ENCODE measurements at places on chromosomes 1 and 21. TPM values are rescaled to one million over a fixed set of nuclear protein-coding genes. Genes with fewer than 3 reads are reported as not detected.
A peak's percentile ranks its signal among the peaks of the same experiment; 100 is the strongest.

DNA sequence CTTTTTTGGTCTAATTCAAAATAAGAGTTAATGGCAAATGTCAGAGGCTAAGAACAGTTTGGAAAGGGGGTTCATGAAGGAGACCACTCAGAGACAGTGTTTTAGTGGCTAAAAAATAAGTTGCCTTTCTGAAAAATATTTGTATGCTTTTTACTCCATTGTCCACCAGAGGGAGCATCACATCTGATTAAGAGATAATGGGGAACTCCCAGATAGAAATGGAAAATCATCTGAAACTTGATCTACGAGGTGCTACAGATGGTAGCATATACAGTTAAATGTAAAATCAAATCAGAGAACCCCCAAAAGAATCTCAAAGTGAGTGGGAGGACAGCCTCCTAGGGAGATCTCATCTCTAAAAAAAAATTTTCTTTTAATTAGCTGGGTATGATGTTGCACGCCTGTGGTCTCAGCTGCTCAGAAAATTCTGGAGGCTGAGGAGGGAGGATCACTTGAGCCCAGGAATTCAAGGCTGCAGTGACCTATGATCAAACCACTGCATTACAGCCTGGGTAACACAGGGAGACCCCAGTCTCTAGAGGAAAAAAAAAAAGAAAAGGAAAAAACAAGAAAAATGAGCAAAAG lies 9.7 kb downstream of the SMYD3 start:
- no peak for DNase-seq

DNA sequence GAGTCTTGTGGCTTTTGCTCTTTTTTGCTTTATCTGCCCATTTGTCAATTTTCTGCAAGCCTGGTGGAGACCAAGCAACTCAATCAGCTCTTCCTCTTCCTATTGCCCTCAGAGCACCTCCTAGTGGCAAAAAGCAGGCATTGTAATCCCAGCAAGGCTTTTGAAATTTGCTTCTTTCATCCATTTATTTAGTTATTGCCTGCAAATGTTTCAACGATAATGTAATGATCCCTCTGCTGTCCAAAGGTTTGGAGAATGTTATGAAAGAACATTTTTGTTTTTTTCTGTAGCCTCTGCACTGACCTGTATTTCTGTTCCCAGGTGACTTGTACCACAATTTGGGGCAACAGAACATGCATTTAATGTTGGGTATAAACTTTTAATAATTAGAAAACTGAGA lies 127.8 kb downstream of the GABPA start:
- DNase-seq = no peak

- DNase-seq = peak; percentile 86
Observed at GRCh38 chr1:172154551-172154950, 265.9 kb upstream of the C1orf105 start.

DNA sequence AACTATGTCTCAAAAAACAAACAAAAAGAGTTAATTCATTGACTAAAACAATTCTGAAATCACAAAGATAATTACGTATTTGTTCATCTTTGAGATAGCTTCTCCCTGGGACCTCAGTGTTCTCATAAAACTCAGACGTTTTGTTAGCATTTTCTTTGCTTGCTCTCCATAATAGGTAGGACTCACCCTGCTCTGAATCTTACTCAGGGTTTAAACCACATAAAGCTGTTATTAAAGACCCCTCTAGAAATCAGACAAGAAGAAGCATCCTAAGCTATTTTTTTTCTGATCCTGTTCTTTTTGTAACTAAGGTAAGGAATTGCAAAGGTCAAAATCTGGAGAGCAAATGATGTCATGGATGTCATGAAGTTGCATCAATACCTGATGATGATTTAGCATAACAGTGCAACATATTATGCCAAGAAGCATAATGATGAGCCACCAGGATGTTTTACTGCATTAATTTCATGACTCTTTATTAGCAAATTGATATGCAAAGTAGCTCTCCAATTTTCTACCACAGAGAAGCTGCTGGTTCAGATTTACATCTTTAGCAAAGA lies 2.4 kb downstream of the FBXO42 start:
- DNase-seq = peak; percentile 19

GRCh38 chr1:51924455-51924854 lies 45.9 kb upstream of the NRDC start:
- peak; percentile 59 for DNase-seq

Gene SLC6A9
- total RNA-seq = 0.66 TPM

DNA sequence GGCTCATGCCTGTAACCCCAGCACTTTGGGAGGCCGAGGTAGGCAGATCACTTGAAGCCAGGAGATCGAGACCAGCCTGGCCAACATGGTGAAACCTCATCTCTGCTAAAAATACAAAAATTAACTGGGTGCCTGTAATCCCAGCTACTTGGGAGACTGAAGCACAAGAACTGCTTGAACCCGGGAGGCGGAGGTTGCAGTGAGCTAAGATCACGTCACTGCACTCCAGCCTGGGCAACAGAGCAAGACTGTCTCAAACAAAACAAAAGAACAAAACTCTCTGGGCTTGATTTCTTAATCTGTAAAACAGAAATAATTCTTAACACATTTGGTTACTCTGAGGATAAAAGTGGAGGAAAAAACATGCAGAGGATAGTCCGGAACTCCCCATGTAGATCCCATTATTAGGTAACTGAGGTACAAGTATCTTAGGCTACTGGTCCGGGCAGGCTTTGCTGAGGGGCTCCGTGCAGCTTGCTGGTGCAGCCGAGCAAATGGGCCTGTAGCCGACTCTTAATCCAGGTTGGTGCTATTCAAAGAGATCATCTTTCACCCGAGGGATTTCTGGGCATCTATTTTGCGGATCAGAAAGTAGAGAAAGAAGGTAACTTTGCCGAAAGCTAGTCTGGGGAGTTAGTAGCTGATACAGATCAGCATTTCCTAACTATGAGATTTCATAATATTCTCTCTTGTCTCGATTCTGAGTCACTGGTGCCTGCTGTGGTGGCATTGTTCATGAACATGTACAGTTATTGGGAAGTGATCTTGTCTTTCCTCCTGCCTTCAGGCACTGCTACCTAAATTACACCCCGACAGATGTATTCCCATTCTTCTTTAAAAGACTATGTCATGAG lies 56.8 kb downstream of the NFIA start:
- no peak for DNase-seq

GRCh38 chr1:8962812-8963530 lies 17.3 kb downstream of the CA6 start:
- DNase-seq = peak; percentile 62

DNA sequence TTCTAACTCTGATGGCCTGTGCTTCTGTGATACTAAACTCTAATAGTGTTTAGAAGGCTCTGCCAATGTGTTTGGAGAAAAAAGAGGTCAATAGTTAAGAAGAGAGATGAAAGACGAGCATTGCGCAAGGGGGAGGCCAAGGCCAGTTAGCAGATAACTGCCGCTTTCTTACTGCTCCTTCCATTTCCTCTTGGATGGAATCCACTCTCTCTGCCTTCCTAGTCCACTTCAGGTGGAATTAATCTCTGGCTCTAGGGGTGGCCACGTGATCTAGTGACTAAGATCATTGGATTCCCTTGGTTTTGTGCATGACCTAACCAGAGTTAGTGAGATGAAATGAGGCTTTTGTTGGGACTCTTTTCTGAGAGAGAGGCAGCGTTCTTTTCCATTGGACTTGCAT lies 148.3 kb downstream of the ACTL8 start:
- DNase-seq = no peak

- DNase-seq = no peak
Observed at GRCh38 chr1:44672961-44673674, 1.2 kb downstream of the TMEM53 start.

- no peak for DNase-seq
Observed at GRCh38 chr1:229410692-229411433, 23.0 kb downstream of the ACTA1 start.

DNA sequence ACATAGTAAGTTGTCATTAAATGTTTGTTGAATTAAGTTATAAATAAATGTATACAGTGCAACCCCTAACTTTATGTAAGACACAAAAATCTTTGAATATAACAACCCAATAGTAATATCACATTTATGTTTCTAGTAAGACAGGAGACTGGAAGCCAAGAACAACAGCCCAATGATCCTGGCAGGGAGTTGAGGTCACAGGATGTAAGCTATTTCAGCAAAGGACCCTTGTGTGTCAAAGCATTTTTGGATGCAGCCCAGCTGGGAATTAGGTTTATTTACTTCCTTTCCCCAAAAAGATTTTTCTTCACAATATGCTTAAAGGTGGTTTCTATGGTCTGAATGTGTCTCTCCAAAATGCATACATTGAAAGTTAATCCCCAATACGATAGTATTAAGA lies 34.0 kb upstream of the ABCA4 start:
- DNase-seq = no peak

Gene HMGB4
- not detected for total RNA-seq

DNA sequence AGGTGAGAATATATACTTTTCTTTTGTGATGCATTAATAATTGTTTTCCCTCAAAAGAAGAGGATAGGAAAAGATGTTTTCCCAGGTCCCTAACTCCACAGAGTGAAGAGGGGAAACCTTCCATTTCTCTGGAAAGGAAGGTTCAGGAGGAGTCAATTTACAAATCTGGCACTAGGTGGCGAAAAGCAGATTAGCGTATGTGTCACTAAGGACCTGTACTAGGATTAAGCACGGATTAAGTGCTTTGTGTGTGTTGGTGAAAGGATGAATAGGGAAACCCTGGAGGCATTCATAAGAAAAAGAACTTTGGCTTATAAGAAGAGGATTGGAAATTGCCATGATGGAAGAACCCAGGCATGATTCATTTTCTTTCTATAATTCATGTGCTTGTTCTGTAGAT lies 410.1 kb upstream of the PLXNA2 start:
- no peak for DNase-seq

- DNase-seq = no peak
Observed at GRCh38 chr21:35643176-35643575, 417.1 kb downstream of the SETD4 start.

Gene SORT1
- 11.2 TPM for total RNA-seq

DNA sequence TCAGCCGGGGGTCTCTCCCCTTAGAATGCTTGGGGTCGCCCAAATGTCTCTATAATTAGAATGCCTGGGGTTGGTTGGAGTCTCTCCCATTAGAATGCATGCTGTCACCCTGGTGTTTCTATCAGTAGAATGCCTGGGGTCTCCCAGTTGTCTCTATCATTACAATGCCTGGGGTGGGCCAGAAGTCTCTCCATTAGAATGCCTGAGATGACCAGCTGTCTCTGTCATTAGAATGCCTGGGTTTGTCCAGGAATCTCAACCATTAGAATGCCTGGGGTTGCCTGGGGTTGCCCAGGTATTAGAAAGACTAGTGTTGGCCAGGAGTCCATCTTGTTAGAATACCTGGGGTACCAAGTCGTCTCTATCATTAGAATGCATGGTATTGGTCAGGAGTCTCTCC lies 51.6 kb downstream of the RNF187 start:
- no peak for DNase-seq

- no peak for DNase-seq
Observed at GRCh38 chr1:227745568-227746265, 10.5 kb downstream of the SNAP47 start.

DNA sequence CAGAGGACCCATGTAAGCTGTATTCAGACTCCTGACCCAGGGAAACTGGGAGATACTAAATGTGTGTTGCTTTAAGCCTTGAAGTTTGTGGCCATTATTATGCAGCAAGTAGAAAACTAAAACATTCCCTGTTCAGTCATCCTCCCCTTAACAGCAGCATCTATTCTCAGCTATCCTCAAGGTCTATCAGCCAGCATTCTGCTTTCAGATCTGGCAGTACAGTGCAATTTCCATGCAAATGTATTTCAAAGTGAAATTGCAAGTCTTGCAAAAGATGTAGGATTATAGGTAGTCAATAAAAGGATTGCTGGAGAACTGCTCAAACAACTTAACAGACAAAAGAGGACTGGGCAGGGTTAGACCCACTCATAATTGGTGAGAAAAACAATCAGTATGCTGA lies 111.3 kb downstream of the NOS1AP start:
- no peak for DNase-seq

DNA sequence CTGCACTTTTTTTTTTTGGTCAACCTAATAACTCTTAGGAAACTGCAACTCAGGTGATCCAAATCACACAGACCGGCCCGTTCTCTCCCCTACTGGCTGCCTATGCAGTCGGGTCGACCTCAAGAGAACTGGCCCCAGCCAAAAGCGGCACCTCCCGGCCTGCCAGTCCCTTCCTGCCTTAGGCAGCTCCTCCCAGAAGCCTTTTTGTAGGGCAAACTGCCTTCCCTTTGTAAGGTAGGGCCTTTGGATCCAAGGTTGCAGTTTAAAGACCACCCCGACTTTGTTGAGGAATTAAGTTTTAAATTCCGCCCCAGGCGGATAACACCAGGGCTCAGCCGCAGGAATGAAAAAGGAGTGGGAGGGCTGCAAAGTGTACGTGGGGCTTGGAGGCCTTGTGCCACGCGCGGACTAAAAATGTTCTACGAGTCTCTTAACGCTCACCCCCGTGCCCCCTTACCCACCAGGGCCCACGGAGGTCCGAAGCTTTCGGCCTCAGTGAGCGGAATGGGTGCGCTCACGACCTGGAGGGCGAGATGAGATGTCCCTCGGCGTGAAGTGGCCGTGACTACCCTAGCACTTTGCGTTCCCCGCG lies 642 bp upstream of the ST3GAL3 start:
- peak; percentile 57 for DNase-seq

Gene CENPS
- total RNA-seq = 4.9 TPM

Gene IQGAP3
- total RNA-seq = 64.1 TPM

GRCh38 chr1:3219005-3219790 lies 150.2 kb downstream of the PRDM16 start:
- no peak for DNase-seq

Gene ILDR2
- total RNA-seq = 43.5 TPM

Gene KCNJ9
- not detected for total RNA-seq

DNA sequence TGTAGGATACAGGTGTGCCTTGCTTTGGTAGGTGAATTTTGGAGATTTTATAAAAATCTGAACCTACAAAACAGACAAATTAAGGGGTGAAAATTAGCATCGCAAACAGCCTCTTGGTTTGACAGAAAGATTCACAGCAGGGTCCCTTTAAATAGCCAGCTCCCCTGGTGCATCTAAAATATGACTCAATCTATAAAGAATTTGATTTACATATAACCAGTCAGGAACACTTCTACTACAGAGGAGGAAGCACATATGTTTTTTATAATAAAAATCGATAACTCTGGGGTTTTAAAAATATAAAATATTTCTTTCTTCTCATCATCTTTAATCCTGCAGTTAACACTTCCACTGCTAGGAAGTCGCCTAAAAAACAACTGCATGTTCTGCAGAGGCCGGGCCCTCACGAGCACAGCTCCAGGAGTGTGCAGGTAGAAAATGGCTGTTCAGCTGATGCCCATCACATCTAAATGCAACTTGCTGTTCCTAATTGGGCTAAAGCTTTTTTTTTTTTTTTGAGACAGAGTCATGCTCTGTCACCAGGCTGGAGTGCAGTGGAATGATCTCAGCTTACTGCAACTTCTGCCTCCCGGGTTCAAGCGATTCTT lies 203.4 kb downstream of the HS2ST1 start:
- no peak for DNase-seq

DNA sequence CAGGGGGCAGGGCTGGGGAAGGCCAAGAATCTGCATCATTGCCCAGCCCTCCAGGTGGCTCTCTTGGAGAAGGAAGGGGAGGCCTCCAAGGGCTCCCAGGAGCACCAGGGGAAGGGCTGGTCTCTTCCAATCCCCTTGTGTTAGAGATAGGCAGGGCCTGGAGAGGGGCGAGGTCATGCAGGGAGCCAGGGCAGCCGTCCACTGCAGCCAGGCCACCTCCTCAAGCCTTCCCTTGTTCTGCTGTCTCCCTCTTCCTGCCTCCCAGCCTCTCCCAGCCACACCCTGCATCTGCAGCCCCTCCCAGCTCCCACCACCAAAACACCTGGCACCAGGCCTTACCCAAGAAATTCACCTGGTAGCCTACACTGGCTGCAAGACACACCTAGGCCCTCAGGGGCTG lies 105.3 kb upstream of the IFFO2 start:
- no peak for DNase-seq

All from SJSA1 (cell line).